ENCODE measurements at places on chromosomes 6 and 20.
A peak's percentile ranks its signal among the peaks of the same experiment; 100 is the strongest.

DNA sequence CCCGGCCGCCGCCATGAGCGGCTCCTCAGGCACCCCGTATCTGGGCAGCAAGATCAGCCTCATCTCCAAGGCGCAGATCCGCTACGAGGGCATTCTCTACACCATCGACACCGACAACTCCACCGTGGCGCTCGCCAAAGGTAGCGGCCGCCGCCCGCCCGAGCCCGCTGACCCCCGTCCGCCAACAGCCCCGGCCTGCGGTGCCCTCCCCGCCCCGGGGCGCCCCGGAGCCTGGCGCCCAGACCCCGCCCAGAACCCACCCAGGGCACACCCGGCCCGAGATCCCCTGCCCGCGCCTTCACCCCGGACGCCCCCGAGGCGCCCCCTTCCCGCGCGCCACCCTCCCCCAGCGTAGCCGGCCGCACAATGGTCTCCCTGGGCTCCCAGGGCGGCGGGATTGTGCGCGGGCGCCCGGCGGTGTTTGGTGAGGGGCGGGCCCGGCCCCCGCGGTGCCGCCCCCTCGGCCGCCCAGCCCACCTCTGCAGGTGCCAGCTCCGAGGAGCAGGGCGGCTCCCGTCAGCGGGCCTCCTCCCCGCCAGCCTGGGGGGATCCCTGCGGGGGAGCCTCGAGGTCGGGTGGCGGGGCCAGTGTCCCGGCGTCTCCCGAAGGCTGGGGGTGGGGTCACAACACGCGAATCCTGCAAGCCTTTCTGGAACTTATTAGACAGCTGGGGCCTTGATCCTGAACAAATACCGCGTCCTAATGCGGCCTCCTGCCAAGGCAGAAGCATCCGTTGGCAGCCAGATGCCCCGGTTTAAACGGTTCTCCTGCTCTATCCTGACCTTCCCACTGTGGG lies 577 bp downstream of the LSM14B start:
- no peak for DNase-seq

DNA sequence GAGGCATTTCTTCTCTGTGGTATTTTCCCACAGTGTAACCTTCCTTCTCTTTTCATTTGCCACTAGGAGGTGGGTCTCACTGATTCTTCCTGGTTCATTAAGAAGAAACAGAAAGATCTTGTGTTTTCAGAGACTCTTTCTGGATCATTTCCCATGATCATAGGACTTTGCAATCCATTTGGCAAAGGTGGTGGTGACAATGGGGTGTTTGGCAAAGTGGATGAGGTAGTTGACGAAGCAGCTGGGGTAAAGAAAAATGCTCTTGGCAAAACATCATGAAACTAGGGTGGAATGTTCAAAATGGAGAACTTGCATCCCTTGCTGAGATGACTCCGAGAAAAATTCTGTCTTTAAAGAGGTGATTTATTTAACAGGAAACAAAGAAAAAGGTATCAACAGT lies 50.6 kb downstream of the TRAF3IP2 start:
- no peak for DNase-seq

DNA sequence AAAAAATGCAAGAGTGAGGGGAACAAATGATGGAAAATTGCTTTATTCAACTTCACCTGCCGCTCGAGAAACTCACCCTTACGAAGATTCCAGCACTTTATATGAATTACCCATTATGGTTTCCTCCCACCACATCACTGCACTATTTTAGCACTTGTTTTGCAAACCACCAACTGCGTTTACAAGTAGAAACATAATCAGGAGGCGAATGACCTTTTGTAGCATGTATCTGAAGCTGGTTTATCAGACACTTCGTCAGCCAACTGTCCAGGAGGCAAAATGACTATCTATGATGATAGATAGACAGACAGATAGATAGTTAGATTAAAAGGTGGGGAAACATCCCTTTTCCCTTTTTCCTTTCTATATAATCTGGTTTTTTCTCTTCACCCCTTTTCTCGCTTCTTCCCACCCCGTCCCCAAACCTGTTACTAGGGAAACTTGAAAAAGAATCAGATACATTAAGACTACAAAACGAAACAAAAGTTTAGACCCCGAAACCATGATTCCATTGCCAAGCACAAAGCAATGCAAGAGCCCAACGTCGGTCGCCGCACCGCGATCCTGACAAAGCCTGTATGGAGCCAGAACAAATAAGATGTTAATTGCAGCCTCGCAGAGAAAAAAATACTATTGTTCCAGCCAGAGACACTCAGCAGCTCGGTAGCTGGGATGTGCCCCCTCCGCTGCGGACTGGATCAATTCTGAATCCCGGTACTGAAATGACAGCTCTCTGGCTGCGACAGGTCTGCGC lies 933 bp upstream of the ADGRB3 start:
- no peak for DNase-seq

DNA sequence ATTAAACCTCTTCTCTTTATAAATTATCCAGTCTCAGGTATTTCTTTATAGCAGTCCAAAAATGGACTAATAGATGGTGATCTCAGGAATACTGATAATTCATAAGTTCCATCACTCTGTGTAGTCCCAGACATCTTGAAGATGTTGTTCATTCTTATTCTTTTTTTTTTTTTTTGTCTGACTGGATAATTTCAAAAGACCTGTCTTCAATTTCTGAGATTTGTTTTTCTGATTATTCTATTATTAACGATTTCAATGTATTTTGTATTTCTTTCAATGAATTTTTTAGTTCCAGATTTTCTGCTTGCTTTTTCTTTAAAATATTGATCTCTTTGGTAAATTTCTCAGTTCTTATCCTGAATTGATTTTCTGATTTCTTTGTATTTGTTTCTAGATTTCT lies 29.7 kb upstream of the ZNF337 start:
- no peak for DNase-seq

GRCh38 chr6:52155791-52156576 lies 30.2 kb upstream of the IL17A start:
- DNase-seq: no peak

DNA sequence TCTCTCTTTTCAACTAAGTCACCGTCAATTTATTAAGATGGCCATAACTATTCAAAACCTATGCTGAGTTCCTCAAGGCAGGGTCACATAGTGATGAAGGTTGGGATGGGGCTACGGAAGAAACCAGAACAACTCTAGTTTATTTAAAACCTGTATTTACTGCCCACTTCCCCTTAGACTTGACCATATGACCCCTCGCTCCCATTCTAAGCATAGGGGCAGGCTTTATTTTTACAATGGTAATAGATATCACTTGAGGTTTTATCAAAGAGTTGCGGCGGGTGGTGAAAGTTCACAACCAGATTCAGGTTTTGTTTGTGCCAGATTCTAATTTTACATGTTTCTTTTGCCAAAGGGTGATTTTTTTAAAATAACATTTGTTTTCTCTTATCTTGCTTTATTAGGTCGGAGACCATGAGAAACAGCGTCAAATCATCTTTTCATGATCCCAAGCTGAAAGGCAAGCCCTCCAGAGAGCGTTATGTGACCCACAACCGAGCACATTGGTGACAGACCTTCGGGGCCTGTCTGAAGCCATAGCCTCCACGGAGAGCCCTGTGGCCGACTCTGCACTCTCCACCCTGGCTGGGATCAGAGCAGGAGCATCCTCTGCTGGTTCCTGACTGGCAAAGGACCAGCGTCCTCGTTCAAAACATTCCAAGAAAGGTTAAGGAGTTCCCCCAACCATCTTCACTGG lies 5.5 kb downstream of the EDN1 start:
- no peak for DNase-seq

- DNase-seq: no peak
Measured at GRCh38 chr6:165268987-165269386, 40.4 kb downstream of the C6orf118 start.

DNA sequence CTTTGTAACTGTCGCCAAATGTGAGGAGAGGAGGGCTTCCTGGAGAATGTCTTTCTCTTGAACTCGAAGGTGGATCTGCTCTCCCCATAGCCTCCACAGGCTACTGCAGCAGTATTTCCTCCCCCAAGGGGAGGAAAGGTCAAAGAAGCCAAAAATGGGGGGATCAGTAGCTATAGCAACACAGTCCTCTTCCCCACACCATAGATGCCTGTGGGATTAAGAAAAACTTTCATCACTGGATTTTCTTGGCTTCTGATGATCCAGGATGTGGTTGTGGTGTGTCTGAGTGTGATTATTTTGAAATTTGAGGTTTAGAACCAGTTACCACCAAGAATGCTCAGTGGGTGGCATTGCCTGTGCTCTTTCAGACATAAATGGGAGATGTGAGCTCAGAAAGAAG lies 140.1 kb upstream of the SPACA1 start:
- no peak for DNase-seq

GRCh38 chr6:98821756-98822405 lies 12.5 kb upstream of the POU3F2 start:
- DNase-seq: no peak

DNA sequence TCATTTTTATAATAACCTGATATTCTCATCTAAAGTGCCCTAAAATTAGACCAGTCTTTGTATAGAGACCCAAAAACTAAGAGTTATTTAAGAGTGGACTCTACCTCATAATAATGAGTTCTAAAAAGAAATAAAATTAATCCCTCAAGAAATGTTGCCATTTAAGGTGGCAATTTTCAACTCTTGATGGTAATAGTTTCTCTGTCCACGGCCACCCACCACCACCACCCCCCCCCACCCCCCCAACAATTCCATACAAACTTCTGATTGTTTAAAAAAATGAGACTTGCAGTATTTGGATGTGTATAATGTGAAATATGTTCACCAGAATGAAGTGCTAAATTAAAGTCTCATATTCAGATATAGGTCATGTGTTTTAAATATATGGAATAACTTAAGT lies 2.4 kb downstream of the MAP7 start:
- DNase-seq: no peak

- no peak for DNase-seq
Measured at GRCh38 chr6:140811642-140812041, 1321.1 kb upstream of the GJE1 start.

GRCh38 chr6:154435400-154435945 lies 75.0 kb downstream of the CNKSR3 start:
- no peak for DNase-seq

DNA sequence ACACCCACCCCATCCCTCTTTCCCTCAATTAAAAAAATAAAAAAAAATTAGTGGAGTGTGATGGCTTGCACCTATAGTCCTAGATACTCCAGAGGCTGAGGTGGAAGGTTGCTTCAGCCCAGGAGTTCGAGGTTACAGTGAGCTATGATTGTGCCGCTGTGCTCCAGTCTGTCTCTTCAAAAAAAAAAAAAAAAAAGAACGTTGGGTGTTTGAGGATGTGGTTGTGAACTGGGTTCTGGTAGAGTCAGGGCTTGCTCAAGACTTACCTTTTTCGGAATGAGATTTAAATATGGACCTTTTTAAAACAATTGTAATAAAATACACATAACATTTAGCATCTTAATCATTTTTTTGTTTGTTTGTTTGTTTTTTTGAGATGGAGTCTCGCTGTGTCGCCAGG lies 211.9 kb downstream of the OR2B2 start:
- no peak for DNase-seq

DNA sequence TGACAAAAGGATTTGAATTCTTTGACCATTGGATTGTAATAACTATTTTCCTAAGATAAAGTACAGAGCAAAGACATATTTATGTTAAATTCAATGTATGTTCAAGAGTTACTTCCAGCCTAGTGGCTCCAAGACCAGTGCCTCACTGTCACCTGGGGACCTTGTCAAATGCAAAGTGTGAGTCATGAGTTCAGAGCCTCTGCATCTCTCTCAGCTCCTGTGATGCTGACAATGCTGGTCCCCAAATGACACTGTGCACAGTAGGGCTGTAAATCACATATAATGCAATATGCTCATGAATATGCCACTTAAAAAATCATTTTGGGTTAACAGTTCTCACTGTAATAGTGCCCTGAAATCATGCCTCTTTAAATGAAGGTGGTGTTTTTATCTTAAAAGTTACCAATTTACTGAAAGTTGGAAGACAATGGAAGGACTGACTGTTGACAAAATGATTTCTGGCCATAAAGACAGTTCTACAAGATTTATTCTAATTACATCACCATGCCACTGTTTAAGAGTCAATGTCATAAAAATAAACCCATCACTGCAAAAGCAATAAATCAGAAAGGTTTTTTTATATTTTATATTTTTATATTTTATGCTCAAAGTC lies 62.1 kb downstream of the NRSN1 start:
- no peak for DNase-seq

DNA sequence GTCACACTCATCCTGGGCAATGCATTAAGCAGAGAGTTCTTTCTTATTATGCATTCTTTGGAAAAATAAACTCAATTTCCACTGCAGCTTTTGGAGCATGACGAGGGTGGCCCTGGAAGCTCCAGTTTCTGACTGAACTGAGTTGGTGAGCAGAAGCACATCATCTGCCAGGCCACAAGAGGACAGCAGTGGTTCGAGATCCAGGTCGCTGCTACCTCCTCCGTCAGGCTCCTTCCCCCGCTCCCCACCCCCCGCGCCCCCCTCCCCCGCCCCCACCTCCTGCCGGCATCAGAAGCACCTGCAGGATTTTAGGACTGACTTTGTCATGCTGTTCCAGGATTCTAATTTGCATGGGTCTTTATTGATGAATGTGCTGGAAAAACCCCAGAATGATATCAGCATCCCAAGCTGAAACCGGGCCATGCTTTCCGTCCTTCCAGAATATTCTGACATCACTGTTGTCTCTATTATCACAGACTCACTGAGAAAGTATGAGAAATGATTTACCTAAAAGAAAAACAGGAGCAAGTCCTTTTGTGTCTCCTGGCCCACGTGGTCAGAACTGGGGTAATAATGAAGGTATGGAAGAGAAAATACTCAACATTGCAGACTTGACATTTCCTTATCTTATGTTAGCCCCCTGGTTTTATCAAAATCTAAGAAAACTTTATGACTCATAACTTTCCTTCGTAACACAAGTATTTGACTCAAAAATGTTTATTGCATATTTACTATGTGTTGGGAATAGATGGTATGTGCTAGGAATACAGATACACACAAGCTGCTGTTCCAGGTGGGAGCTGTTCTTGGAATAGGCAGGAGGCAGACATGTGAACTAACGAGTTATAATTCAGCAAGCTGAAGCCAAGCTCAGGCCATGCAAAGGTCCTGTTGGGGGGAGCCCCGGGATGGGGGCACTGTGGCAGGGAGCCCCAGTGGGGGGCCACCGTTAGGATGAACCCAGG lies 220.2 kb upstream of the EXOC2 start:
- DNase-seq: peak; percentile 30

DNA sequence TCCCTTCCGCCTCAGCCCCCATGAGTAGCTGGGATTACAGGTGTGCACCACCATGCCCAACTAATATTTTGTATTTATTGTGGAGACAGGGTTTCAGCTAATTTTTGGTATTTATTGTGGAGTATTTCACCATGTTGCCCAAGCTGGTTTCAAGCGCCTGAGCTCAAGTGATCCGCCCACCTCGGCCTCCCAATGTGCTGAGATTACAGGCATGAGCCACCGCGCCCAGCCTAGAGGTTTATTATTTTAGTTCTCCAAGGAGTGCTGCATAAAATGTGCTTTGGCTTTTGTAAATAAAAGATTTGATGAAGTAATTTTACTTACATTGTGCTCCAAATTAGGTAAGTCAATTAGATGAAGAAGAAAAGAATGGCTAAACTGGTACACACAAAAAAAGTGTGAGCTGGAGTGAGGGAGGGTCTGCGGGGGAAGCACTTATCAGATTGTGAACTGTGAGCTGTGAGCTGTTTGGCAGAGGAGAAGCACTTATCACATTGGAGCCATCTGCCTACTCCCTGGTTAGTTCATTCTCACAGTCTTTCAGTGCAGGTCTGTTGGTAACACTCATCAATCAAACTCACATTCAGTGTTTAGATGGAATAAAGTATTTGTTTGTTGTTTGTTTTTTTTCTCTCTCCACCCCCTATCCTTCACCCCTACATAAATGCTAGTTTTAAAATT lies 398.0 kb downstream of the EPHA7 start:
- DNase-seq: no peak
